ENCODE measurements at places on chromosomes 3 and 15. TPM values are rescaled to one million over a fixed set of nuclear protein-coding genes. Genes with fewer than 3 reads are reported as not detected.
A peak's percentile ranks its signal among the peaks of the same experiment; 100 is the strongest.

The FOXL2NB gene
- total RNA-seq, result 2.0 TPM

The NTRK3 gene
- not detected for total RNA-seq

The STAC gene
- not detected for total RNA-seq

GRCh38 chr15:92772626-92773244 is 117.2 kb upstream of the FAM174B start:
- no peak overlapping the region for H3K27ac ChIP-seq
- H3K4me1 ChIP-seq, result no peaks in the 10 kb centered on the region
- no peak for DNase-seq
- H3K36me3 ChIP-seq, result no peaks in the 10 kb centered on the region

DNA sequence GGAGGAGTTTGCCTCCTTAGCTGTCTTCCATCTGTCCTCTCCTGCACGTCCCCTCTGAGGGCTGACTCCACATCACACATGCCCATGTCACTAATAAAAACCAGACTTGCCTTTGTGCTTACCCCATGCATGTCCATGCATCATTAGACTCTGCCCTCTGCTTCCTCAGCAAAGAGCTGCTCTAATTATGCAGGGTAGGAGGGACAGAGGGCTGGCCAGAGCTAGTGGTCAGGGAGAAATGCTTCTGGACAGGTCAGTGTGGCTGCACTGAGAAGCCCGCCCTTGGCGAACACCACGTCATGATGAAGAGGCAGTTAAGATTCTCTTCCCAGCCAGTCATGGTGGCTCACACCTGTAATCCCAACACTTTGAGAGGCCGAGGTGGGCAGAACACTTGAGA is 8.9 kb downstream of the CA12 start:
- H3K4me1 ChIP-seq, result no peaks in the 10 kb centered on the region
- no peaks in the 10 kb centered on the region for H3K36me3 ChIP-seq
- no peak overlapping the region for H3K4me3 ChIP-seq
- no peak overlapping the region for H3K27ac ChIP-seq

DNA sequence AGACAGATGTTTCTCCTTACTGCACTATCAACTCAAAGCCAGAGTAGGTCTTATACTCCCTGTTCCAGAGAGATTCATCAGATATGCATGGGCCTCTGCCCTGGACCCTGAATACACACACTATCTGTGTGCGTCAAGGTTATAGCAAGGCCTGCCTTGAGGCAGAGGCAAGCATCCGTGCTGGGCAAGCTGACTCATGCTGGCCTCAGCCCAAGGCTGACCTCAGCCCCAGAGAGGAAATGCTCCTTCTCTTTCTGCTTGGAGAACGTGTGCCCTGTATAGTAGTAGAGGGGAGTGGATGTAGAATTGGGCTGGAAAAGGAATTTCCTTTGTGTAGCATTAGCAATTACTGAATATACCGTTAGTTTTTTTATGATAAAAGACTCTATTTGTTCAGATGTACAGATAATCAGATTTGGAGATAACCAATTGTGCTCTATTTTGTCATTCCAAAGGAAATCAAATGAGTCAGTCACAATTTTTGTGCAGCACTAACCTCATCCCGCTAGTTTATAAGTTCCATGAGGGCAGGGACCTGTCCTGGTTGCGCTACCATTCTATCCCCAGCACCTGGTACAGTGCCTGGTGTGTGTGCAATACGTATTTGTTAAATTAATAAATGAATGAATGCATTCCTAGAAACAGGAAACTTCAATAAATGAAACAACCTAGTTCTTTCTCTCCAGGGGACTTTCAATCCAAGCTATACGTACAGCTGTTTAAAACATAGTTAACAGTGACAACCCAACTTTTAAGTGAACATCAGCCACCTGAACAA is 13.3 kb upstream of the PAQR9 start:
- H3K27me3 ChIP-seq, result no peaks in the 10 kb centered on the region
- DNase-seq, result no peak
- no peaks in the 10 kb centered on the region for H3K36me3 ChIP-seq
- H3K4me1 ChIP-seq, result no peaks in the 10 kb centered on the region

GRCh38 chr3:171967137-171967783 is 72.1 kb upstream of the FNDC3B start:
- no peak overlapping the region for H3K4me3 ChIP-seq
- H3K36me3 ChIP-seq, result no peaks in the 10 kb centered on the region
- peak; percentile 17 for DNase-seq

DNA sequence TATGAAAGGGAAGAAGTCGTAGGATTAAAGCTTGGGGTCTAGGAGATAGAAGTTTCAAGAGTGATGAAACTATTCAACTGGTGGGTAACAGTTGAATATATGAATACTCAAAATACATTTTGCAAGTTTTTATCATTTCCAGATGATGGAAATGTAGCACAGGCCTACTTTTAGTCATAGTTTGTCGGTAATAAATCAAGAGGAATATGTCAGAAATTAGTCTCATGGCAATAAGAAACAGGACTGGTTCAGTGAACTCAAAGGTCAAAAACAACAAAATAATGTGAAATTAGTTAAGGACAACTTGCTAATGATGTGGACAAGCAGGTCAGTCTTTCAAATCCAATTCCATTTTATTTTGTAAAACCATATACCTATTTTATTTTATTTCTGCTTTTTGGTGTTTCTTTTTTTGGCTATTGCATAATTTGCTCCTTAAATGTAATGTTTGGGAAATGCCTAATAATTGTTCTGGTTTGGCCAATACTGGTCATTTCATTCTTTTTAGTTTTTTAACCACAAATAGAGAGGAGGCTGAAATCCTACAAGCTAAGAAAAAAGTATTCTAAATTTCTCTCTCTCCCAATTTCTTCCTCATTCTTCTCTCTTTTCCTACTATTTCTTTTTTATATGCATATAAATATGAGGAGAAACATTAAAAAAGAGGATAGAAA is 195.2 kb upstream of the ARHGEF26 start:
- no peaks in the 10 kb centered on the region for H3K4me1 ChIP-seq
- no peak overlapping the region for H3K27ac ChIP-seq
- DNase-seq, result no peak
- H3K36me3 ChIP-seq, result no peaks in the 10 kb centered on the region

- no peak overlapping the region for H3K4me3 ChIP-seq
- no peak overlapping the region for H3K27ac ChIP-seq
- H3K4me1 ChIP-seq, result no peaks in the 10 kb centered on the region
- no peak for DNase-seq
Measured at GRCh38 chr15:47908950-47909670, 191.8 kb downstream of the SEMA6D start.

- no peaks in the 10 kb centered on the region for H3K27me3 ChIP-seq
- H3K27ac ChIP-seq, result no peak overlapping the region
- DNase-seq, result no peak
- no peaks in the 10 kb centered on the region for H3K36me3 ChIP-seq
Measured at GRCh38 chr3:151584566-151584965, 123.7 kb upstream of the IGSF10 start.

DNA sequence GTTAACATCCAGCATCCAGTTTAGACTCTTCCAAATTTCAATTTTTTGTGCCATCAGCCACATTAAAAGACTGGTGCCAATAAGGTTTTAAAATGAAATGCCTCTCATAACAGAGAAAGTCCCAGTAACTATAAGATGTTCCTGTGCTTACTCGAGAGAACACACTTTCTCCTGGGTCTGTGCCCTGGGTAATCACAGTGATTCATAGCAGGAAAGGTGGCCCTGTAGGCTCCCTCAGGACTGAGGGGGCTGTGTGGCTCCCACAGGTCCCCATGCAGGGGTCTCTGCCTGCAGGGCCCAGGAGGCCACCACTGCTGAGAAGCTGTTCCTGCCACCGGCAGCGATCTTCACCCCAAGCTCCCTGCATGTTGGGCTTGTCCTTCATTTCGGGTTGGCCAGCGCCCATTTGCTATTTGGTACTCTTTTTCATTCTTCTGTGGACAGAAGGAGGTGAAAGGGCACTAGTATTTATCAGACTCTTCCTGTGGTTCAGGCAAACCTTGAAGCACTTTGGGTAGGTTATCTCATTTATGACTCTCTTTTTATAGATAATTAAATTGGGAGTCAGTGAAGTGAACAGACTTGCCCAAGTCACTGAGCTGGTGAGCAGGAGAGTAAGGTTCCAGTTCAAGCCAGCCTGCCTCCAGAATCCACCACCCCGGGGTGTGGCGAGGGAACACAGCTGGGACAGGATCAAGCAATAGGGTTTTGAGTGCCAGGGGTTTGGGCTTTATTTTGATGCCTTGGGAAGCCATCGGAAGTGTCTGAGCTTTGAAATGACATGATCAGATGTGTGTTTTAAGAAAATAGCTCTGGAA is 44.2 kb upstream of the PLXNA1 start:
- no peak overlapping the region for H3K4me3 ChIP-seq
- H3K4me1 ChIP-seq, result peaks cover 13% of the 10 kb centered on the region
- H3K27ac ChIP-seq, result peak overlapping the region; percentile 58
- DNase-seq, result no peak

- no peaks in the 10 kb centered on the region for H3K36me3 ChIP-seq
- no peak overlapping the region for H3K27ac ChIP-seq
- DNase-seq, result no peak
- H3K27me3 ChIP-seq, result no peaks in the 10 kb centered on the region
- no peak overlapping the region for H3K4me3 ChIP-seq
Measured at GRCh38 chr3:106759731-106760130, 617.5 kb upstream of the CCDC54 start.

DNA sequence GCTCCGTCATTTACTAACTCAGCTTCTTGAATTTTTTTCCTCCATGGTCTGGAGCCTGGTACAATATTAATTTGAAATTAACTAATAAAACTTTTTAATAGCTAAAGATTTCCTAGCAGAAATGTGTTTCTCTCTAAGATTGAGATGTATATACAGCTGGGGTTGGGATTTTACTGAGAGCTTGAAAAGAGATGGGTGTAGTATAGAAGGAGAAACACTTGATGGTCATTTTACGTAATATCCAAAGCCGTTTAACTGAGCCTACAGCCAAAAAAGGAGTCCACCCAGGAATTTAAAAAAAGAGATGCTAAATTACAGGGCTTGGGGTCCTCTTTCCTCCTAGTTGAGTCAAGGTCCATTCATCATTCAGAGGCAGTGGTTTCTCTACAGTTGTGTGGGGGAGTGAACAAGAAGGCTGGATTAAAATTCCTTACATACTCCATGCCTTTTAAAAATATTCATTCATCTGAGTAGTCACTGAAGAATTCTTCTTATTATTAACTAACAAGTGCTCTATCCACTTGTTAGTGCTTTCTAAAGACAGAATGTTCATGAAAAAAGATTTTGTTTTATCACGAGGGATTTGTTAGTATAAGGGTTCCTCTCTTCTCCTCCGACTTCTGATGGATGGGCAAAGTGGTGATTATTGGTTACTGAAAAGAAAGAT is 255.3 kb upstream of the IL12A start:
- H3K27ac ChIP-seq, result peak overlapping the region; percentile 80
- no peak for DNase-seq
- peak overlapping the region; percentile 40 for H3K4me3 ChIP-seq

DNA sequence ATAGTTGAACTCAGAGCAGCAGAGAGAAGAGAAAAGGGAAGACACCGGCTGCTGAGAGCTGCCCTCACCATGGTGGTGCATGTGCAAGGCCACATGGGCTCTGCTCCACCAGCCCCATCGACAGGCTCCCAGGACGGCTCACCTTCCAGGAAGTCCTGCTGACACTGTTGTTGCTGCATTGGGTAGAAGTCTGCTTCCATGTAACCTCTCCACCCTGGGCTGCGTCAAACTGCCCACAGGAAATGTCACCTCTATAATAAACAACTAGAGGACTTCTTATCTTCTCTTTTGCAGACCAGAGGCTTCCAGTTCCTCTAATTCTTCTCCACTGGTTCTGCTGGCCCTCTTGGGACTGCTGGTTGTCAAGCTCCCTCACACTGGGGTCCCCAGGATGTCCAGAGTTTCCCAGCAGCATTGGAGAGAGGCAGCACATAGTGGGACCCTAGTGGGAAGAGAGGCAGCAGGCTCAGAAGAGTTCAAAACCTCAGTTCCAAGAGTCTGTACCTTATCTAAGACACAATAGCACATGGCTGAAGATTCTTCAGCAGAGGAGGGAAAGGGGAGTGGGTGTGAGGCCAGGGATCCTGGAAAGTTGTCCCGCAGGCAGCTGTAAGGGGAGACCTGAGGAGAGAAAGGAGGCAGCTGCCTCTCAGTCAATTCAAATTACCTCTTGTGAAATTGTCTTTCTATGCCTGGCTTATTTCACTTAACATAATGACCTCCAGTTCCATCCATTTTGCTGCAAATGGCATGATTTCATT is 5.8 kb upstream of the CCR3 start:
- H3K27me3 ChIP-seq, result no peaks in the 10 kb centered on the region
- H3K36me3 ChIP-seq, result no peaks in the 10 kb centered on the region
- no peaks in the 10 kb centered on the region for H3K4me1 ChIP-seq
- DNase-seq, result no peak

DNA sequence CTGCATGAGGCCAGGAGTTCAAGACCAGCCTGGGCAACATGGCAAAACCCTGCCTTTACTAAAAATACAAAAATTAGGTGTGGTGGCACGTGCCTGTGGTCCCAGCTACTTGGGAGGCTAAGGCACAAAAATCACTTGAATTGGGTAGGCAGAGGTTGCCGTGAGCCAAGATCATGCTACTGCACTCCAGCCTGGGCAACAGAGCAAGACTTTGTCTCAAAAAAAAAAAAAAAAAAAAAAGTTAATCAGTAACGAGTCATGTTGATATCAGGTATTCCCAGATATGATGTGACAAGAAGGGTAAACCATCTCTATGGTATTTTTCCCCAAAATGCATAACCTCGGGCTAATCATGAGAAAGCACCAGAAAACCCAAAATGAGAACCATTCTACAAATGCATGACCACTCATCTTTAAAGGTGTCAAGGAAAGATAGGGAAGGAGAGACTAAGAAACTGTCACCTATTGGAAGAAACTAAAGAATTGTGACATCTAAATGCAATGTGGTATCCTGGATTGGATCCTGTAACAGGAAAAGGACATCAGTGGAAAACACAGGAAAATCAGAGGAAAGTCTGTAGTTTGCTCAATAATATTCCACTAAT is 66.5 kb upstream of the MAP4 start:
- no peaks in the 10 kb centered on the region for H3K36me3 ChIP-seq
- DNase-seq, result no peak
- no peak overlapping the region for H3K4me3 ChIP-seq
- H3K27ac ChIP-seq, result no peak overlapping the region
- H3K27me3 ChIP-seq, result no peaks in the 10 kb centered on the region
- H3K4me1 ChIP-seq, result peaks cover 16% of the 10 kb centered on the region

DNA sequence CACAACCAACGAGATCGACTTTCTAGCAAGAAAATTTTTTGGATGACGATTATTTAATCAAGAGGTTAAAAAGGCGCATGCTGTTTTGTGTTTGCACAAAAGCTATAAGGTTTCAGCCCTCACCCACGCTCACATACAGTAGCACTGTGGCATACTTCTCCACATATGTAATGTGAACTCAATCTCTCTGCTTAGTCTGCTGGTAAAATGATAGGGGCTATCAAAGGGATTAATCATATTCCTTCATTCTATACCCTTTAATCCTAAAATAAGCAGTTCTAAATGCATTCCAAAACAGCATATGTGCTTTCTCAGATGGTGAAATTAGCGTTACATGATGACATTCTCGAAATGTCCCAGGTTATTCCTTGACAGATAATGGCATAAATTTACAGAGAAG is 196.9 kb upstream of the PRICKLE2 start:
- H3K4me1 ChIP-seq, result peaks cover 6% of the 10 kb centered on the region
- no peak overlapping the region for H3K27ac ChIP-seq
- H3K27me3 ChIP-seq, result no peaks in the 10 kb centered on the region
- no peaks in the 10 kb centered on the region for H3K36me3 ChIP-seq
- DNase-seq, result no peak
